ENCODE measurements at places on chromosomes 13 and 19.

DNA sequence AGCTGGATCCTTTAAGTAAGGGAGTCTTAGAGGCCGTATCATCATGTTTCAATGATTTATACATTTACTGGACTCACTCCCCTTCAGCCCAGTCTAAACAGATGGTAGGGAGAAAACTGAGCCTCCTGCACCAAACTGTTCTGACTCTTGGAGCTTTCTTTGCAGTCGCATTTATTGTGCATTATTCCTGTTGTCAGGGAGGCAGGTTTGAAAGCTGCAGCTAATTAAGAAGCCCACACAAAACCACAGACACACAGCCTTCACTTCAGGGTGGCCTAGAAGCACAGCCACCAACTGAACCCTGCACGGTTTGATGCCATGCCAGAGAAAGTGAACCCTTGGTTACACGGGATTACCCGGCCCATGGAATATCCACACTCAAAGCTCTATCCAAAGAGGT is 911.0 kb downstream of the UQCRFS1 start:
- no peak overlapping the region for H3K27ac ChIP-seq
- no peak overlapping the region for H3K4me3 ChIP-seq
- no peaks in the 10 kb centered on the region for H3K27me3 ChIP-seq
- no peak for DNase-seq
- H3K36me3 ChIP-seq: no peaks in the 10 kb centered on the region

GRCh38 chr19:50590191-50590590 is 22.0 kb upstream of the LRRC4B start:
- H3K36me3 ChIP-seq: no peaks in the 10 kb centered on the region
- no peak for DNase-seq
- H3K4me3 ChIP-seq: no peak overlapping the region
- H3K27ac ChIP-seq: no peak overlapping the region
- H3K27me3 ChIP-seq: peaks cover 9% of the 10 kb centered on the region

DNA sequence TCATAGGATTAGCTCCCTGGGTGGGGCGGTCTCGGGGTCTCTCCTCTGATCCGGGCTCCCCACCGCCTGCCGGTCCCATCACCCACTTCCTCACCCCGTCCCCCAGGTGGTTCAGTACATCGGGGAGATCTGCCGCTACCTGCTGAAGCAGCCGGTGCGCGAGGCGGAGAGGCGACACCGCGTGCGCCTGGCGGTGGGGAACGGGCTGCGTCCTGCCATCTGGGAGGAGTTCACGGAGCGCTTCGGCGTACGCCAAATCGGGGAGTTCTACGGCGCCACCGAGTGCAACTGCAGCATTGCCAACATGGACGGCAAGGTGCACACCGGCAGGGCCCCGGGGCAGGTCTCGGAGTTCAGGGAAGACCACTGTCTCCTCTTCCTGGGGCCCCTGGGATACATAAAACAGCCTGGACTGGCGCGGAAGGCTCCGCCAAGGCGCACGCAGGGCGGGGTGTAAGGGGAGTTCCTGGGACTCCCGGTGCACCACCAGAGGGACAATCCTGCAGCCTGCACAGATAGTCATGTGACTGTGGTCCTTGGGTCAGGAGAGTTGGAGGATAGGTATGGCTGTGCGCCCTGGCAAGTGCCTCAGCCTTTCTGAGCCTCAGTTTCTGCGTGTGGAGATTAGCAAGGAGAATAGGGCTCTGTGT is 14.2 kb upstream of the PGLS start:
- no peak overlapping the region for H3K4me3 ChIP-seq
- H3K4me1 ChIP-seq: no peaks in the 10 kb centered on the region
- H3K36me3 ChIP-seq: peaks cover 3% of the 10 kb centered on the region
- no peaks in the 10 kb centered on the region for H3K27me3 ChIP-seq

DNA sequence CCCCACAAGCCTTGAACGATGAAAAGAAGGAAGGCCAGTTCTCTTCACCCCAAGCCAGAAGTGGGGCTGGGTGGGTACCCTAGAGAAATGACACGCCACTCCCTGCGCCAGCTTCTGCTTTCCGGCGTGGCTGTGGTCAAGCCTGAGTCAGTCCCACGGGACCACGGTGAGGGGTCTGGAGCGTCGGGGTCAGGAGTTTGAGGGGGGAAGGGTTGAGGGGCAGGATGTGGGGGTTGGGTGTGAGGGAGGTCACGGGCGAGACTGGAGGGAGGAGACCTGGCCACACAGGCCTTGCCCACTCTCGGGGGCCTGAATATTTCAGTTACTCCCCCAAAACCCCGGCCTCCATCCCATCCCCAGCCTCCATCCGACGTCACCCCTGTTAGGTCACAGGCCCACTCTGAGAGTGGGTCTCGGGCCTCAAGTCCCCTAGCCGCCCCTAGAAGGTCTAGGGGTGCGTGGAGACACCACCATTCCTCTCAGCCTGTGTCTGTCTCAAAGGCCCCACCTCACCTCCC is 500 bp upstream of the IFI30 start:
- no peaks in the 10 kb centered on the region for H3K27me3 ChIP-seq
- no peak for DNase-seq

DNA sequence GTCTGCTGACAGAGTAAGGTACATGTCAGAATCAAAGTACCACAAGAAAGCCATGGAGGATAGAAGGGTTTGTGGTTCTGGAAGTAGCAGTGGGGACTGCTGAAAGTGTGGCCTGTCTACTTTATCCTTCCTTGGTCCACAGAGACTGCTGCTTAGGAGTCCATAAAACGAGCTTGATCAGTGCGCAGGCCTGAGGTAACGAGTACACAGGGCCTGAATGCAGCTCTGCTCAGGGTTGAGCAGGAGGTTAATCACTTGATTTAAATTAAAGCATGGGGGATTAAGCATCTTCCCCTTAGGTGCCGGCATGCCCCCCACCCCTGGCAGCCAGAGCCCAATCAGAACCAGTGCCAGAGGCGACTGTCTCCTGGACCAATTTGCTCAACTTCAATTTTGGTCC is 34.9 kb upstream of the WASF3 start:
- H3K27ac ChIP-seq: no peak overlapping the region
- no peaks in the 10 kb centered on the region for H3K27me3 ChIP-seq
- H3K4me1 ChIP-seq: peaks cover 3% of the 10 kb centered on the region
- H3K4me3 ChIP-seq: no peak overlapping the region

- H3K4me3 ChIP-seq: no peak overlapping the region
- H3K27ac ChIP-seq: no peak overlapping the region
- H3K4me1 ChIP-seq: no peaks in the 10 kb centered on the region
- peak; percentile 6 for DNase-seq
- no peaks in the 10 kb centered on the region for H3K36me3 ChIP-seq
Observed at GRCh38 chr13:46278474-46278873, 66.7 kb downstream of the LRRC63 start.

DNA sequence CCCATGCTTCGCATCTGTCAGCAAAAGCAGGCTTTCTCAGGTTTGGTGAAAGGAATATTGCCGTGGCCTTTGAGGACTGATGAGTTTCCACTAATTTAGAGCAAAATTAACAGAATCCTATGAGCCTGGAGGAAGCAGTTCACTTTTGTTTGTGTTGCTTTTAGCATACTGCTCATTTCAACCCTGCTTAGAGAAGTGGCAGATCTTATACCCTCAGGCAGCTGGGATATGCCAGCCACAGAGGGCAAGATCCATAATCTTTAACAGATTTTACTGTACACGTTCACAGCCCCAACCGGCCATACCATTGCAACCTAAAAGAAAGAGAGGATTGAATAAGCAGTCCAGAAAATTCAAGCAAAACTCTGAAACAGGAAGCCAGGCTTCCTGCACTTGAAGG is 60.5 kb downstream of the COL4A2 start:
- H3K36me3 ChIP-seq: no peaks in the 10 kb centered on the region
- H3K4me3 ChIP-seq: no peak overlapping the region
- H3K27ac ChIP-seq: no peak overlapping the region
- H3K27me3 ChIP-seq: no peaks in the 10 kb centered on the region
- H3K4me1 ChIP-seq: peaks cover 20% of the 10 kb centered on the region

GRCh38 chr19:13133241-13133870 is 15.3 kb downstream of the NACC1 start:
- H3K4me1 ChIP-seq: peaks cover 15% of the 10 kb centered on the region
- H3K36me3 ChIP-seq: peaks cover 37% of the 10 kb centered on the region
- H3K4me3 ChIP-seq: no peak overlapping the region
- no peaks in the 10 kb centered on the region for H3K27me3 ChIP-seq

DNA sequence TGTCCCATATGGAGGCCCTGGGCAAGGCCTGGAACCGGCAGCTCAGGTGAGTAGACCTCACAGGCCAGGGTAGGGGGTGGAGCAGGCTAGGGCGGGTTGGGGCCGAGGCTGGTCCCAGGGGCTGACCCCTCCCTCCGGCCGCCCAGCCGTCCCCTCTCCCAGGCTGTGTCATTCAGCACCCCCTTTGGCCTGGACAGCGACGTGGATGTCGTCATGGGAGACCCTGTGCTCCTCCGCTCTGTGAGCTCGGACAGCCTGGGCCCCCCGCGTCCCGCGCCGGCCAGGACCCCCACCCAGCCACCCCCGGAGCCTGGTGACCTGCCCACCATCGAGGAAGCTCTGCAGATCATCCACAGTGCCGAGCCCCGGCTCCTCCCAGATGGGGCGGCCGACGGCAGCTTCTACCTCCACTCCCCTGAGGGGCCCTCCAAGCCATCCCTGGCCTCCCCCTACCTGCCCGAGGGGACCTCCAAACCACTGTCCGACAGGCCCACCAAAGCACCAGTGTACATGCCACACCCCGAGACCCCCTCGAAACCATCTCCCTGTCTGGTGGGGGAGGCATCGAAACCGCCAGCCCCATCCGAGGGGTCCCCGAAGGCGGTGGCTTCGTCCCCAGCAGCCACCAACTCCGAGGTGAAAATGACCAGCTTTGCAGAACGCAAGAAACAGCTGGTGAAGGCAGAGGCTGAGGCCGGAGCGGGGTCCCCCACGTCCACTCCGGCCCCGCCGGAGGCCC is 16.0 kb downstream of the CAMSAP3 start:
- H3K27ac ChIP-seq: no peak overlapping the region
- DNase-seq: no peak
- peaks cover 2% of the 10 kb centered on the region for H3K4me1 ChIP-seq
- H3K4me3 ChIP-seq: no peak overlapping the region

- peak overlapping the region; percentile 75 for H3K27ac ChIP-seq
- H3K4me3 ChIP-seq: no peak overlapping the region
- no peaks in the 10 kb centered on the region for H3K4me1 ChIP-seq
- no peaks in the 10 kb centered on the region for H3K27me3 ChIP-seq
Observed at GRCh38 chr13:28574617-28575142, 79.8 kb upstream of the FLT1 start.

- H3K27me3 ChIP-seq: no peaks in the 10 kb centered on the region
- no peak overlapping the region for H3K4me3 ChIP-seq
Observed at GRCh38 chr13:21446656-21447055, 12.4 kb downstream of the ZDHHC20 start.

GRCh38 chr13:24759197-24759596 is 4.8 kb upstream of the RNF17 start:
- no peaks in the 10 kb centered on the region for H3K27me3 ChIP-seq
- H3K36me3 ChIP-seq: no peaks in the 10 kb centered on the region
- no peaks in the 10 kb centered on the region for H3K4me1 ChIP-seq

GRCh38 chr19:3378352-3379150 is 12.2 kb downstream of the NFIC start:
- no peak overlapping the region for H3K4me3 ChIP-seq
- peak overlapping the region; percentile 67 for H3K27ac ChIP-seq
- peak; percentile 70 for DNase-seq
- peaks cover 7% of the 10 kb centered on the region for H3K36me3 ChIP-seq

DNA sequence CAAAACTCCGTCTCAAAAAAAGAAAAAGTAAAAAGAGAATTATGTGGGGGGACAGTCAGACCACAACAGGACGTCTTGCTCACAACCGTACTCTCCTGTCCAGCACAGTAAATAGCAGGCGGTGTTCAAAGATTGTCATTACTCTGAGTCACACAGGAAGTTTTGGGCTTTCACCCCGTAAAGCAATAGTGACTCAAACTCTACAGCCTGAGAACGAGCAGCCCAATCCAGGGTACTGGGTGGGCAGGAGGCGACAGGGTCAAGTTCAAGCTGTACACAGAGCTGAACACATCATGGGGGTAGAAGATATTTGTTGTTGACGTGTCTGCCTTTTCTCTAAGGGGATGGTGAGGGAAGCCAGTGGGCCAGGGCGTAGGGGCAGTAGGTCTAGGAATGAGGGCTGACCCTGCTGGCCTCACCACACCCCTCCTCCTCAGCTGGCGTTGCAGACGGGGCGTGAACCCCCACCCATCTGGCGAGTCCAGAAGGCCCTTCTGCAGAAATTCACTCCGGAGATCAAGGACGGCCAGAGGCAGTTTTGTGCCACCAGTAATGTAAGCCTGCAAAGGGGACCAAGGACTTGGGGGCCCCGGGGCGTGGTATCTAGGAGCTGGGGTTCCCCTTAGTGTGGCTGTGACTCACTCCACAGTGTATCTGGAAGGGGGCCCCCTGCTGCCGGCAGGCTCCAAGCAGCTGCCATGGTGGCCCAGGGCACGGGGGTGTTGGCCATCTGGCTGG is 23.3 kb downstream of the PRR12 start:
- no peak overlapping the region for H3K27ac ChIP-seq
- H3K4me1 ChIP-seq: peaks cover 14% of the 10 kb centered on the region
- H3K27me3 ChIP-seq: no peaks in the 10 kb centered on the region
- H3K4me3 ChIP-seq: no peak overlapping the region
- no peak for DNase-seq
- H3K36me3 ChIP-seq: peaks cover 45% of the 10 kb centered on the region

- no peak overlapping the region for H3K4me3 ChIP-seq
- H3K36me3 ChIP-seq: peaks cover 5% of the 10 kb centered on the region
- no peaks in the 10 kb centered on the region for H3K27me3 ChIP-seq
- H3K27ac ChIP-seq: peak overlapping the region; percentile 72
- peak; percentile 55 for DNase-seq
Observed at GRCh38 chr19:45952686-45953505, 20.8 kb downstream of the NOVA2 start.

DNA sequence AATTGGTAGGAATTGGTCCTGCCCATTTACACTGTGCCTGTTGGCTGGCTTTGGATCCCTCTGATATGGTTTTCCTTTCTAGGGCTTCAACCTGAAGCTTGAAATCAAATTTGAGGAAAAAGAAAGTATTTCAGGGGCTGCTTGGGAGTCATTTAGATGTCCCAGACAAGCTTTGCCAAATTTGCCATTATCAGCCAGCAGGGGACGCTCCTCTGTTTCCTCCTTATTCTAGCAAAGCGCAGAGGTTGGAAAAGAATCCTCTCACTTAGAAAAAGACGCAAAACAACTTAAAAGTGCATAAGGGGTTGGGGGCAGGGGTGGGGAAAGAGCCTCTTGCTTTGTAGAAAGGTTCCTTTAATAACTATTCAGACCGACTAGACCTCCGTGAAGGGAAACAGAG is 1211.1 kb upstream of the PCDH20 start:
- H3K27me3 ChIP-seq: no peaks in the 10 kb centered on the region
- no peaks in the 10 kb centered on the region for H3K4me1 ChIP-seq
- no peak overlapping the region for H3K27ac ChIP-seq
- no peak overlapping the region for H3K4me3 ChIP-seq
- DNase-seq: no peak

DNA sequence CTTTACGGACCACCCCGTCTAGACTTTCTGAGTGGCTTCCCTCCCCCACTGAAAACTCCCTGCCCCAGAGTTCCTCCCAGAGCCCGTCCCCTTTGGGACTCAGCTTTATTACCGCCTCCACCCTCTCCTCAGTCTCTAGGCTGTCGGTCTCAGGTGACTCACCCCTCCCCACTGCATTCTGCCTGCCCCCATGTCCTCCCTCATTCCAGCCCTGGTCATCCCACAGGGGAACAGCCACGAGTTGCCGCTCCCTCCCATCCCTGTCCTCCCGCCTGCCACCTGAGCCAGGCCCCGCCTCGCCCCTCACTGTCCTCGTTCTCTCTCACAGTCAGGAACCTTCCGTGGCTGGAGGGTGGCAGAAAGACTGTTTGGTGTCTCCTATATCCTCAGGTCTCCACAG is 57.3 kb downstream of the SMARCA4 start:
- no peak overlapping the region for H3K27ac ChIP-seq
- peaks cover 20% of the 10 kb centered on the region for H3K36me3 ChIP-seq
- no peak overlapping the region for H3K4me3 ChIP-seq

GRCh38 chr13:25224151-25224550 is 52.1 kb upstream of the AMER2 start:
- H3K4me3 ChIP-seq: no peak overlapping the region
- peaks cover 66% of the 10 kb centered on the region for H3K27me3 ChIP-seq
- DNase-seq: no peak
- no peaks in the 10 kb centered on the region for H3K36me3 ChIP-seq
- no peaks in the 10 kb centered on the region for H3K4me1 ChIP-seq
